H9 (cell line): ENCODE measurements at places on chromosomes 4 and X. TPM values are rescaled to one million over a fixed set of nuclear protein-coding genes. Genes with fewer than 3 reads are reported as not detected.
A peak's percentile ranks its signal among the peaks of the same experiment; 100 is the strongest.

USP11 gene
- total RNA-seq = 150 and 153 TPM in 2 replicates

GRCh38 chr4:36573441-36573840, 292.0 kb downstream of the DTHD1 start:
- no peak for DNase-seq
- no peak overlapping the region for H3K4me3 ChIP-seq

- H3K4me3 ChIP-seq = no peak overlapping the region
- H3K27me3 ChIP-seq = no peaks in the 10 kb centered on the region
- H3K4me1 ChIP-seq = no peaks in the 10 kb centered on the region
- H3K36me3 ChIP-seq = no peaks in the 10 kb centered on the region
Measured at GRCh38 chr4:21915761-21916160, 32.8 kb downstream of the KCNIP4 start.

BMPR1B gene
- total RNA-seq = 0.35 and 0.72 TPM in 2 replicates

PRR32 gene
- total RNA-seq = not detected in 2 replicates

CYLC1 gene
- not detected in 2 replicates for total RNA-seq

PPP1R3F gene
- total RNA-seq = 6.9 and 7.3 TPM in 2 replicates

MGARP gene
- 4.0 and 4.3 TPM in 2 replicates for total RNA-seq

- no peaks in the 10 kb centered on the region for H3K4me1 ChIP-seq
- H3K36me3 ChIP-seq = peaks cover 2% of the 10 kb centered on the region; the same call in 2 of the 3 replicates
- DNase-seq = no peak
Measured at GRCh38 chrX:68743754-68744153, 85.1 kb upstream of the EFNB1 start.

DNA sequence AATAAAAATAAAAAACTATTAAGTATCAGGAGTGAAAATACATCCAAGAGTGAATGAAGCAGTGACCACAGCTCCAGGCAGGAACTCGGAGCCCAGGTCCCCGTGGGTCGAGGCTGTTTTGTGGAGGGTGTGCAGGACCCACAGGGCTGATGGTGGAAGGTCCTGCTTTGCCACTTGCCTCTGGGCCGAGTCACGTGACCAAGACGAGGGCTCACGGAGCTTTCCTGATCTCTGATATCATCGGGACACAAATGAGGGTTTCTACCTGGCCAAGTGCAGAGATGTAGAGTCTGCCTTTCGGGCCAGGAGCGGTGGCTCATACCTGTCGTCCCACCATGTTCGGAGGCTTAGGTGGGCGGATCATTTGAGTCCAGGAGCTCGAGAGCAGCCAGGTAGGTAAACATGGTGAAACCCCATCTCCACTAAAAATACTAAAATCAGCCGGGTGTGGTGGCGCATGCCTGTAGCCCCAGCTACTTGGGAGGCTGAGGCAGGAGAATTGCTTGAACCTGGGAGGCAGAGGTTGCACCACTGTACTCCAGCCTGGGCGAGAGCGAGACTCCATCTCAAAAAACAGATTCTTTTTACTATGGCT, 7.2 kb downstream of the SLC25A6 start:
- DNase-seq = no peak
- H3K4me1 ChIP-seq = no peaks in the 10 kb centered on the region; the same call in 1 of the 2 replicates
- H3K4me3 ChIP-seq = no peak overlapping the region
- no peaks in the 10 kb centered on the region for H3K27me3 ChIP-seq
- no peak overlapping the region for H3K27ac ChIP-seq

- no peak overlapping the region for H3K4me3 ChIP-seq
- H3K4me1 ChIP-seq = peaks cover 4% of the 10 kb centered on the region; the same call in 1 of the 2 replicates
- H3K36me3 ChIP-seq = no peaks in the 10 kb centered on the region
- no peak for DNase-seq
- H3K27ac ChIP-seq = no peak overlapping the region
- no peaks in the 10 kb centered on the region for H3K27me3 ChIP-seq
Measured at GRCh38 chr4:186134257-186134656, 29.8 kb downstream of the FAM149A start.

GRCh38 chrX:48071064-48071985, at the start of gene ZNF630:
ZNF630 (minus strand) TSS chrX:48071640; CDS start chrX:48066886, 4,754 bp downstream.
- peak; percentile 84 for DNase-seq
- peaks cover 6% of the 10 kb centered on the region; the same call in 1 of the 2 replicates for H3K36me3 ChIP-seq
- H3K4me1 ChIP-seq = no peaks in the 10 kb centered on the region
- H3K27ac ChIP-seq = no peak within 1 kb of the TSS

DNA sequence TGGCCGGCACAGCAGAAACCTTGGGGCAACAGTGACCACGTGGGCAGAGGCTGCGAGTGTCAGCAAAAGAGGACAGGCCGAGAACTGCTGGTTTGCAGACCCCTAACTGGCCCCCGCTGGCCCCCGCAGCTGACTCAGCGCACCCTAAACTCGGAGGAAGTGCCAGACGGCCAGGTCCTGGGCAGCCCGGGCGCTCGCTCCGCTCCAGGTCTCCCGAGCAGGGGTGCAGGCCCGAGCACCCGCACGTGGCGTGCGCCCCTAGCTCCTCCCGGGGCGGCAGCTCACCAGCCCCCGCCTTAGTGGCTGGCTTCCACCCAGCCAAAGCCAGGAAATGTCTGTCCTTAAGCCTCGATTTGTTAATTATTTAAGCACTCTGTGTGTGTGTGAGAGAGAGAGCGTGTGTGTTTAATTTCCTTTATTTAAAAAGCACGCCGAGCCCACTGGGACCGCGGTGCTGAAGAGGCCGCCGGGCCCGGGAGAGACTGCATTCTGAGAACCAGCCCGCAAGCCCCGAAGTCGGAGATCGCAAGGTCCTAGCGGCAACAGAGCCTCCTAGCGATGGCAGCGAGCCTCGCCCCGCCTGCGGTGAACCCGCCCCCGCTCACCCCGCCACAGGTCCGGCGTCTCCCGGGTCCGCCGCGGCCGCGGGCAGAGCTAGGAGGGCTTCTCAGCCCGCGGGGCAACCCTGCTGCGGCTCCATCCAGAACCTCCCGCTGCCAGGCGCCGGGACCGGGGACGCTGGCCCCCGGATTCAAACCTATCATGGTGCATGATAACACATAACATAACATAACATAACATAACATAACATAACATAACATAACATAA, 45.9 kb upstream of the CDKN2AIP start:
- no peaks in the 10 kb centered on the region for H3K36me3 ChIP-seq
- H3K4me1 ChIP-seq = no peaks in the 10 kb centered on the region
- no peaks in the 10 kb centered on the region; the same call in 1 of the 2 replicates for H3K27me3 ChIP-seq
- peak; percentile 85 for DNase-seq

HELQ gene
- 13.9 and 16.2 TPM in 2 replicates for total RNA-seq

- DNase-seq = no peak
- no peak overlapping the region for H3K4me3 ChIP-seq
- H3K36me3 ChIP-seq = no peaks in the 10 kb centered on the region
- H3K4me1 ChIP-seq = no peaks in the 10 kb centered on the region
- no peaks in the 10 kb centered on the region for H3K27me3 ChIP-seq
Measured at GRCh38 chrX:4627414-4627813, 914.0 kb upstream of the PRKX start.

DNA sequence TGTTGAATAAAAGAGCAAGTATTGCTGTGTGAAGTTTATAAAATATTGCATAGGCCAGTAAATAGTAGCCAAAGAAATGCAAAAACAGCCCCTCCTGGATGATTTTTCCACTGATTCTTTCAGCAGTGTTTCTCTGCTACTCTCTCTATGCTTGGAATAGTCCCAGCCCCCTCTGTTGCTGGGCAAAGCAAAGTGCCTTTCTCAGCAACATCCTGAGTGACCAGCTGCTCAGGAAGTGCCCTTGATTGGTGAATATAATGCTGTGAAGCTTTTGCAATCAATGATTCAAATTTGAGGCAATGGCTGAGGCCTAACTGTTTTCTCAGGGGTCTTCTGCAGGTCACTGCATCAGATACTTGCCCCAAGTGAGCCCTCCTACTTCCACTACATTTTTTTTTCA, 656.7 kb downstream of the ZNF674 start:
- no peak overlapping the region for H3K27ac ChIP-seq
- no peak overlapping the region for H3K4me3 ChIP-seq
- no peaks in the 10 kb centered on the region for H3K27me3 ChIP-seq
- no peaks in the 10 kb centered on the region; the same call in 1 of the 2 replicates for H3K4me1 ChIP-seq

DNA sequence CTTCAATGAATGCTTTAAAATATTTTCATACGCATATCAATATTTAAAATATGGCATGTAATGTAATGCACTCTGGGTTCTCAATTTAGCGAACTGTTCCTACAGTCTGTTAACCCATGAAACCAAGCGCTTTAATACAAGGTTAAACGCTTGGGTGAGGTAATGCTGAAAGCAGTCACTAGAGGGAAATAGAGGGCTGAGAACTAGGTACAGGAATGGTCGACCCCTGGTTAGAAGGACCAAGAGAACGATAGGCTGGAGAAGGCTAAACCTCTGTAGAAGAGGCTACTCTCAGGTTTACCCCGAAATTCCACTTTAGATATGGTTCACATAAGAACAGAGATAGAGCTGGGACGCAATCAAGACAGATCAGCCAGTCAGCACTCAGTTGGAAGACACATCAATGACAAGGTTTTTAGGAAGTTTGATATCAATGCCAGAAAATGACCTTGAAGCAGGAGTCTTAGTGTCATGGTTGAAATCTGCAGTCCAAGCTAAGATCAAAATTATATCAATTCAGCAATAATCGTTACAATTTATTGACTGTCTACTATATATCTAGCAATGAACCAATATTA, 26.9 kb downstream of the ARSJ start:
- H3K36me3 ChIP-seq = no peaks in the 10 kb centered on the region
- H3K27me3 ChIP-seq = no peaks in the 10 kb centered on the region
- peak; percentile 52 for DNase-seq
- H3K27ac ChIP-seq = no peak overlapping the region

GRCh38 chrX:150202641-150203247, 160.4 kb upstream of the MAMLD1 start:
- no peaks in the 10 kb centered on the region for H3K4me1 ChIP-seq
- no peaks in the 10 kb centered on the region; the same call in none of the 3 replicates for H3K36me3 ChIP-seq
- no peak overlapping the region for H3K4me3 ChIP-seq
- no peaks in the 10 kb centered on the region for H3K27me3 ChIP-seq

- DNase-seq = peak; percentile 52
- no peaks in the 10 kb centered on the region for H3K27me3 ChIP-seq
- peaks cover 5% of the 10 kb centered on the region for H3K36me3 ChIP-seq
- H3K4me3 ChIP-seq = no peak overlapping the region
- no peaks in the 10 kb centered on the region for H3K4me1 ChIP-seq
Measured at GRCh38 chr4:9704551-9705332, 76.7 kb upstream of the DRD5 start.

- no peak for DNase-seq
- H3K27ac ChIP-seq = no peak overlapping the region
- no peaks in the 10 kb centered on the region for H3K27me3 ChIP-seq
- peaks cover 3% of the 10 kb centered on the region; the same call in 1 of the 2 replicates for H3K4me1 ChIP-seq
- peaks cover 42% of the 10 kb centered on the region; the same call in 2 of the 3 replicates for H3K36me3 ChIP-seq
Measured at GRCh38 chrX:133323431-133323830, 91.9 kb downstream of the GPC4 start.

DNA sequence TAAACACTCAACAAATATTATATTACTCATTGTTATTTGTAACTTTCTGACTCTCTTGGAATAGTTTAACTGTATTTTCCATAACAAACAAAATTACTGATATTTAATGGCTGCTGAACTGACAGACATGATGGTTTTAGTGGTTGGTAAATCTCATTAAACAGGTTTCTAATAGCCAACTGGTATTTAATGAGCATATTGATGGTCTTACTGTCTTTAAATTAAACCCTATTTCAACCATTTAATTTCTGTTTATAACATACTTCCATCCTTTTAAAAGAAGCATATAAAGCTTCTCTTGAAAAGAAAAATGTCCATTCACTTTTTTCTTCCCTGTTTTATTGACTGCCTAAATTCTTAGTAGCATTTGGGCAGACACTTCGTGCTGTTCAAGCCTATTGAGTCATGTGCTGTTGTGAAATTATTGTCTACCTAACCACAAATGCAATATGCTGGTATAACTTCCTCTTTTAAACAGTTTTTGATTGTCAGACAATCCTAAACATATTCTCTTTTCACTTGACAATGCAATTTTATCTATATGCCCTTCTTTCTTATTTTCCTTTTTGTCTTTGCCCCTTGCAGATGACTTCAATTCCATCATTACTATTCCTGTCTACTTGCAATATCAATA, 163.9 kb upstream of the SLC7A11 start:
- no peaks in the 10 kb centered on the region for H3K4me1 ChIP-seq
- no peak overlapping the region for H3K27ac ChIP-seq
- no peak for DNase-seq
- H3K36me3 ChIP-seq = no peaks in the 10 kb centered on the region; the same call in 2 of the 3 replicates
- H3K4me3 ChIP-seq = no peak overlapping the region

SORCS2 gene
- 0.57 and 0.72 TPM in 2 replicates for total RNA-seq

NAP1L2 gene
- total RNA-seq = 12.2 and 12.8 TPM in 2 replicates

- H3K27me3 ChIP-seq = no peaks in the 10 kb centered on the region
- no peak for DNase-seq
- no peaks in the 10 kb centered on the region for H3K4me1 ChIP-seq
Measured at GRCh38 chr4:67853336-67853735, 30.5 kb downstream of the TMPRSS11D start.

GDPD2 gene
- total RNA-seq = 13.9 and 14.1 TPM in 2 replicates

DNA sequence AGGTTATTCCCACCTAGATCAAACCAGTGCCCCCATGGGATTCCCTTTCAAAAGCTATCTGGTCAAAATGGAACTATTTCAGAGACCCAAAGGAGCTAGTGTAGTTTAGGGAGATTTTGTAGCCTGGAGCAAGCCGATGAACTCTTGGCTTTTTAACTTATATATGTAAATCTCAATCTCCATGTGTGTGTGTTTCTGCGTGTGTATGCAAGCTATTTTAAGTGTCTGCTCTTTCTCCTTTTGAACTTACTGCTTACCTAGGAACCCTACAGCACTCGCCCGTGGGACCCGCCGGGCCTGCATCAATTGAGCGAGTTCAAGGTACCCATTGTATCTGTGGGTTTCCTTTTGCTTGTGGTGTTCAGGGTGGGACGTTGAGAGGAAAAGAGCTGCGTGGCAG, 10.4 kb downstream of the CSTF2 start:
- peaks cover 71% of the 10 kb centered on the region for H3K36me3 ChIP-seq
- DNase-seq = no peak
- H3K4me1 ChIP-seq = no peaks in the 10 kb centered on the region
- no peak overlapping the region for H3K4me3 ChIP-seq
- no peak overlapping the region for H3K27ac ChIP-seq

GRCh38 chr4:5933996-5934831, 41.3 kb upstream of the CRMP1 start:
- peak; percentile 15 for DNase-seq
- H3K27ac ChIP-seq = no peak overlapping the region
- no peaks in the 10 kb centered on the region for H3K36me3 ChIP-seq
- H3K4me3 ChIP-seq = no peak overlapping the region
- H3K27me3 ChIP-seq = no peaks in the 10 kb centered on the region

DNA sequence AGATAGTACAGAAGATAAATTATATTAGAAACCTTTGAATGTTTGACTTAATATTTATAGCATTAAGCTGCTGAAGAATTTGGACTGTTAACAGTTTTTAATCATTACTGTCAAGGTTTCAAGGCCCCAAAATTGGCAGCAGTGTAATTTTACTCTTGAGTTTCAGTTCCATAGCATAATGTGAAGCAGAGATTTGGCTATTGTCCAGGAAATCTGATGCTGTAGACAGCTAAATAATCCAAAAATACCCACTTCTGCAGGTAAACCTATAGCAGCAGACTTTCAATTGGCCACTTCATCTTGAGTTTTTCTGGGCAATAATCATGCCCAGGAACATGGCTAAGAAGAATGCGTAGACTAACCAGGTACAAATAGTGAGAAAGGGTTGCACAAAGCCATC, 85.0 kb downstream of the RCHY1 start:
- no peak overlapping the region for H3K4me3 ChIP-seq
- H3K36me3 ChIP-seq = 0 out of 2 replicates have a peak, but pooled peaks cover 3% of the 10 kb centered on the region
- H3K27me3 ChIP-seq = no peaks in the 10 kb centered on the region
- H3K27ac ChIP-seq = no peak overlapping the region
- H3K4me1 ChIP-seq = no peaks in the 10 kb centered on the region
- DNase-seq = no peak

- H3K27me3 ChIP-seq = no peaks in the 10 kb centered on the region
- no peak for DNase-seq
- H3K36me3 ChIP-seq = peaks cover 4% of the 10 kb centered on the region; the same call in 1 of the 2 replicates
- no peak overlapping the region for H3K4me3 ChIP-seq
- H3K4me1 ChIP-seq = no peaks in the 10 kb centered on the region; the same call in 1 of the 2 replicates
Measured at GRCh38 chr4:165299399-165300060, 27.9 kb upstream of the MSMO1 start.
